ENCODE measurements at places on chromosomes 2 and 18.

DNA sequence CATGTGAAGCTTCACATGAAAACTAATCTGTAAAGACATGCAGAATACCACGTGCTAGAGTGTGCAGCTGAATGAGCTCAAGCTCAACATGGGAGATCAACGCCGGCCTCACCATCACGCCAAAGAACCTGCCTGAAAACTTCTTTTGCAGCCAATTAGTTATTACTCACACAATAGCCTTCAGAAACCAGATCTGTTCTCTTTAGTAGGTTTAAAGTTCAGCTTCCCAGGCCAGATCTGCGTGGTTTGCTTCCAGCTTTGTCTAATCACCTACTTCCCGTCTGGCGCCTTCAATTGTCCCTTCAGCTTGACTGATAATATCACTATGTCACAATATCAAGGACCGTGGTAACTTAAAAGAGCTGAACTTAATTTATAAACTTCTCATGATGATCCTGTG lies 68.0 kb upstream of the ZNF236 start:
- no peak for DNase-seq

GRCh38 chr2:7674606-7675005 lies 757.4 kb downstream of the RNF144A start:
- DNase-seq: no peak

DNA sequence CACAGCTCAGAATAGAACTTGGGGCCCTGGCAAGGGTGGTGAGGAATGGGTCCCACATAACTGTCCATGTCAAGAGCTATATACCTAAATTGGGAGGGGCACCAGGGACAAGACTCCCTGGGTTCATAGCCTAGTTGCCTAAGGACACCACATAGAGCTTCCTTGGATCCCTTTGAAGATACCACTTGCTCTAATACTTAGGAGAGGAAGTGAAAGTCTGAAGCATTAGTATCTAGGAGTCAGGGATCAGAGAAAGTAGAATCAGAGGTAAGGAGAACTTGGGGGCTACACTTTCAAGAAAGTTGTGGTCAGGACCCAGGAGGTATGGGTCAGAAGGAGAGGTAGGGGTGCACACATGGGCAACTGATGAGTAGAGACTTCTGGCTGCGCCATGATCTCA lies 318.2 kb upstream of the SLC39A10 start:
- DNase-seq: no peak

DNA sequence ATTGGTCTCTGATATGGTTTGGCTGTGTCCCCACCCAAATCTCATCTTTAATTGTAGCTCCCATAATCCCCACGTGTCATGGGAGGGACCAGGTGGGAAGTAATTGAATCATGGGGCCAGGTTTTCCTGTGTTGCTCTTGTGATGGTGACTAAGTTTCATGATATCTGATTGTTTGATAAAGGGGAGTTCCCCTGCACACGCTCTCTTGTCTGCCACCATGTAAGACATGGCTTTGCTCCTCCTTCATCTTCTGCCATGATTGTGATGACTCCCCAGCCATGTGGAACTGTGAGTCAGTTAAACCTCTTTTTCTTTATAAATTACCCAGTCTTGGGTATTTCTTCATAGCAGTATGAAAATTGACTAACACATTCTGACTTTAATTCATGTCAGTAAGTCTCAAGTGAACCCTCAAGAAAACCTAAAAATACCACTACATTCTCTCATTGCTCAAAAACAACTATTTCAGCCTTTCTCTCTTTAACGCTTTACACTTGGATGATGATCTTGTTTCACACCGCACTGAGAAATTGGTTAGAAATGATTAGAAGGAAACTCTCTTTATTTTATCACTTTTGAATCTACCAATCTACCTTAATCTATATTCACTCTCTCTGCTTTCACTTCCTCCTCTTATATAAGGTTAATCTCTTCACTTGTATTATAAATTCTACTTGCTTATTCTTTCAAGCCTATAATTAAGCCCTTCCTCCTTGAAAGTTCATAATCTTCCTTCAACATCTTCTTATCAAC lies 110.1 kb downstream of the GALR1 start:
- no peak for DNase-seq

DNA sequence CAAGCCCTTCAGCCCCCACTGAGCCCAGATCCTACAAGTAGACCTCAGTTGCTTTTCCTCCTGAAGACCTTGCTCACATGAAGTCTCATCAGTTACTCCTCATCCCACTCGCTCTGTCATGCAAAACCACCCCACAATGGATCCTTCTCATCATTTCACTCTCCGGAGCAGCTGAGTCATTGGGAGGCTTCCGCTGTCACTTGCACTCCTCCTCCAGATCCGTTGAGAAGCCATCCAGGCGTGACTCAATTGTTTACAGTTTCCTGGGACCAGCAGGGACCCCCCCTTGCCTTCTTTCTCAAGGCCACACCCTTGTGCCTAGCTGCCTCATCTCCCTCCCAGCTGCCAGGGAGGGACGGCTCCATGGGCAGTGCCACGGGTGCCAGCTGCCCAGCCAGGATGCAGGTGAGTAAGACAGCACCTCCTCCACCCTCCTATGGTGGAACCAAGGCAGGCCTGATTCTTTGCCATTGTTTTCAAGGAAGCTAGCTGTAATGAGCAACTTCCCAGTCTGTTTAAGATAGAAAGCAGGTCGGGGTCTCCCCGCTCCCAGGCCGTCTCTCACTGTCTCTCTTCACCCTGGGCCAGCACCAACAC lies 16.3 kb downstream of the GPR55 start:
- no peak for DNase-seq

DNA sequence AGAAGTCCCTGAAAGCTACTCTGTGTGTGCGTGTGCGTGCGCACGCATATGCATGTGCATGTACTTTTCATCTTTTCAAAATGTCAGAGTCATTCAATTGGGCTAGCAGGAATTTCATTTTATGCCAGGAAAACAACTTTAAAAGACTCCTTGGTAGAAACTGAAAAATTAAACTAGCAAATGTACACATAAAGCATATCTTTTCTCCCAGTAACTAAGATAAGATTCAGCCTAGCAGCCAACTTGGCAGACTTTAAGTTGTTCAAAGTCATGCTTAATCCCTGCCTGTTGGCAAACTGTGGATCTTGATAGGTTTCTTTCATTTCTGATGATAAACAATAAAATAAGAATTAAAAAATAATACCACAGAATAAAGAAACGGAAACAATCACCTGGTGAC lies 1129.1 kb downstream of the LRP1B start:
- no peak for DNase-seq

GRCh38 chr2:145626301-145626700 lies 1106.4 kb upstream of the ZEB2 start:
- no peak for DNase-seq

- no peak for DNase-seq
Observed at GRCh38 chr2:74188018-74188601, 9.4 kb upstream of the MOB1A start.

GRCh38 chr2:152584301-152584700 lies 133.0 kb downstream of the PRPF40A start:
- no peak for DNase-seq

GRCh38 chr18:69845593-69846506 lies 101.8 kb downstream of the CD226 start:
- DNase-seq: no peak

GRCh38 chr2:19670303-19670702 lies 231.5 kb downstream of the TTC32 start:
- DNase-seq: no peak

DNA sequence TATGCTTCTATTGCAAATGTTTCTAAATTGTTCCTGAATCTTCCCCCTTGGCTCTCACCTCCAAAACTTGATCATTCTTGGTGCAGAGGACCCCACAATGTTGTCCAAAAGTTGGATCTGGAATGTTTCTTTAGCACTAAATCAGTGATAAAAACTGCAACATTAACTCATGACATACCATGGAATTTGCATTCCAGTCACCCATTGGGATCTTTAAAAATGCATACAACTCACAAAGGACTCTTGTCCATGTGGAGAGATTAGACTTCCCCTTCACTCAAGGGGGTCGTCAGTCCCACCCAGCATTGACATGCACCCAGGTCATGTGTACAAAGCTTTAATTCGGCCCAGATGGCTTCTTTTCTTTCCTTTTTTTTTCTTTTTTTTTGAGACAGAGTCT lies 169.3 kb downstream of the SETBP1 start:
- DNase-seq: no peak

DNA sequence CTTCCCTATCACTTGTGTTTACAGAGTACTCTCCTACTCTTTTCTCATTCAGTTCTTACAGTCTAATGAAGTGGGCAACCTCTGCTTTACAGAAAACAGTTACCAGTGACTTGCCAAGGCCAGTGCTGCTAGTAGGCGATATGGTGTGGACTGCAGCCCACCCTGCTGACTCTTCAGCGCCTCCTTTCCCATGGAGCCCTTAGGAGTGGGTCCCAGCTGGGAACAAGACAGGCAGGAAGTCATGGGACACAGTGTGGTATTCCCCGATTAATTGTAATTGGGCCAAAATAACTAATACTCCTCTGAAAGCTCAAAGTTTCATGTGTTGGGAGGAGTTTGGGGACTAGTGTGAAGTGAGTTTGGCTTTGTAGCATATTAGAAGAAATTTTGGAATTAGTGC lies 120.1 kb upstream of the EML6 start:
- no peak for DNase-seq

GRCh38 chr2:24336811-24337210 lies 23.5 kb downstream of the ITSN2 start:
- no peak for DNase-seq

- DNase-seq: no peak
Observed at GRCh38 chr2:231769170-231770136, 11.6 kb downstream of the PDE6D start.

GRCh38 chr2:237995036-237995435 lies 28.2 kb downstream of the UBE2F start:
- no peak for DNase-seq

- DNase-seq: no peak
Observed at GRCh38 chr2:464562-465309, 176.8 kb upstream of the ALKAL2 start.

- no peak for DNase-seq
Observed at GRCh38 chr2:161117506-161117905, 42.7 kb upstream of the TANK start.

DNA sequence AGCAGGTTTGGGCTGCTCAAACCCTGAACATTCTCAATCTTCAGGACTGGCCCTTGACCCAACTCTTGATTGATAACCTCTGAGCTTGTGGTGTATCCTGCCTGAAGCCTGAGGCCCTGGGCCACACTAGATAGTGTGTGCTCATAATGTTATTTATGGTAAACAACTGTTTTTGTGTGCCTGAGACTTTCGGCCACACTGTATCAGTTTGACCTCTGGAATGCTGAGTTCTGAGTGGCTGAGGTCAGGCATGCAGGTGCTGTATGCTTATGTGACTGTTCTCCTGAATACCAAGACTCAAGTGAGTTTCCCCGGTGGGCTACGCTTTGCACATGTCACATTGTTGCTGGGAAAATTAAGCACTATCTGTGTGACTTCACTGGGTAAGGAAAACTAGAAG lies 82.2 kb upstream of the RMP24 start:
- DNase-seq: no peak

DNA sequence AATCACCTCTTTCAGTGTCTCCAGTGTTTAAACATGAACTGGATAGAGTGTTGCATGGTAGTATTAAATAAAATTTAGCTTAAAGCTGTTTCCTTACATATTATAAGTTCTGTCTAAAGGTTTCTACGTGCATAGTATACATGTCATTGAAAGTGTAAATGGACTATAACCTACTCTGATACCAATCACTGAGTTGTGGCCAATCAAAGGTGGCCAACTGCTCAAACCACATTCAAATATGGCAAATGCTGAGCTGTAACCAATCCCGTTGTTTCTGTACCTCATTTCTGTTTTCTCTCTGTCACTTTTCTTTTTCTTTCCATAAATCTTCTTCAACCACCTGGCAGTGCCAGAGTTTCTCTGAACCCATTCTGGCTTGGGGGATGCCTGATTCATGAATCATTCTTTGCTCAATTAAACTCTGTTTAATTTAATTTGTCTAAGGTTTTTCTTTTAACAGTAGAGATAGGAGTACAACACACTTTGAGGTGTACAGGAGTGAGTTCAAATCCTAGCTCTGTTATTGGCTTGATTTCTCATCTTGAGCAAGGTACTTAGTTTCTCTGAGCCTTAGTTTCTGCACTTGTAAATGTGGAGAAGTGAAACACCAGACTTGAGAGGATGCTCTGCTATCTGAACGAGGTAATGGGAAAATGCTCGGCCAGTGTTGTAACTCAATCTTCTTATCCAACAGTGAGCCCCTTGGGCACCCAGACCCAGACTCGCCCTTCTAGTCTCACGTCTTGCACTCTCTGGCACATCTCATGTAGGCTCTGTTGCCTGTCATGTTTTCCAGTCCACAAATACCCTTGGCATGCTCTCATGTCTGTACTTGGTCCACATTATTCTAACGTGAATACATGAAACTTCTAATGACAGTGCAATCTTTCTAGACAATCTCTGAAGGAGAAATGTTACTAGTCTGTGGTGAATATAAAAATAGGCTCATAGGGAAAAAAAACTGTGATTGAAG lies 228.0 kb downstream of the PIK3C3 start:
- no peak for DNase-seq

DNA sequence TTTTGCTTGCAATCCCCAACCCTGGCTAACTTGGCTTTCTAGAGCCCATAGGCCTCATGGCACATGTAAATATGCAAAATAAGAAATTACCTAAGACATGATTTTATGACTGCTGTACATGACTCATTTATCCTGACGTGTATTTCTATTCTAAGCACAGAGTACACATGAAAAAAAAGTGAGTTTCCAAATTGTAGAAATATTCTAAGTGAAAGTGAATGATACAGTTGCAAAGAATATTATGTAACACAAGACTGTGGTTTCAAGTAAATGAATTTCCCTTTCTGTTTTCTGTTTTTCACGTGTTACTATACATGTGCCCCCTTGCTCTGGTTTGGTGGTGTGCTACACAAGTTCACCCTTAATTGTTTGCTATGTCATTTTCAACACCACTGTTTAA lies 162.4 kb downstream of the LRP1B start:
- no peak for DNase-seq
